ENCODE measurements at places on chromosomes 4 and X.

GRCh38 chr4:189198624-189199023 lies 742.0 kb upstream of the FRG1 start:
- no peak for DNase-seq

DNA sequence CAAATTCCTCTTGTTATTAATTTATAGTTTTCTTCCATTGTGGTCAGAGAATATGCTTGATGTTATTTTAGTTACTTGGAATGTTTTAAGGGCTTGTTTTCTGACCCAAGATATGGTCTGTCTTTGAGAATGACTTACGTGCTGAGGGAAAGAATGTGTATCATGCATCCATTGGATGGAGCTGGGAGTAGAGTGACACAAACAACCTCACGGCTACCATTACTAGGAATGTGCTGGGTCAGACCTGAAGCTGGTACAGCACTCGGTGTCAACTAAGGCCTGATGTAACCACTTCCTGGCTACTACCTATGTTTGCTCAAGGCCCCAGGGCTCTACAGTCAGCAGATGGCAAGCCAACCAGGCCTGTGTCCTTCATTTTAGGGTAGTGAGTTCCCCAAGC lies 257.8 kb downstream of the FAT4 start:
- DNase-seq: no peak

- DNase-seq: no peak
These were observed 21.0 kb upstream of the DOCK11 start for GRCh38 chrX:118474586-118474985.

- no peak for DNase-seq
These were observed 763.4 kb downstream of the PCDH18 start for GRCh38 chr4:136768925-136769275.

- DNase-seq: no peak
These were observed 2.7 kb upstream of the FGF5 start for GRCh38 chr4:80263541-80264351.

DNA sequence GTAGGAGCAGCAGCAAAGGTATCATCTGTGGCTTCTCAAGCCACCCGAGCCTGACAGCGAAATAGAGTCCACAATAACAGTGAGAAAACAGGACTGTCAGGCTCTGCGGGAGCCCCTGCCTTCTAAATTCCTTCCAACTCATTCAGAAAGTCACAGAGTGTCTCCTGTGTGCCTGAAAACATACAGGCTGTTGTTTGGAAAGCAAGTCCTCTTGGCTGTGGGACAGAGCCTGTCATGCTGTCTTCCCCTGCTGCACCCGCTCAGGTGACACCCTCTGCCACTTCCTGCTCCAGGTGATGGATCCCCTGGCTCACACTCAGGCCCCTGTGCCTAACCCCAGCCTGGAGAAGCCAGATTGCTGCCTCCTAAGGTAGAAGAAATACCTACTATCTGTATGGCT lies 152.3 kb downstream of the RAB28 start:
- no peak for DNase-seq

DNA sequence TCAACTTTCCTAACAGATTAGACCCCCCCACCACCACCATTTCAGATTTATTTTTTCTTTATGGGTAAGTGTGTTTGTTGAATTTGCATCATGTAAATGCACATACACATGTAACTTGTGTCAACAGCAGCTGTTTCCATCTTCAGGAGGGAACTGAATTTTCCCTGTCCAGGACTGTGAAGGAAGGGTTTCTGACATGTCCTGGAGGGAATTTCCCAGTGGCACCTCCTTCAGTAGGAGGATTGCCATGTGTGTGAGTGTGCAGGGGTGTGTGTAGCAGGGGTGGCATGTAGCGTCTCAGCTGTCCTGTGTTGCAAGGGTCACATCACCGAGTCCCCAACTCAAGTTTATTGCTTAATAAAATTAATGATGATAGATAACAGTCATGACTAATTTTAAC lies 19.7 kb downstream of the HERC6 start:
- no peak for DNase-seq
